ENCODE measurements at places on chromosomes 5 and 9.

DNA sequence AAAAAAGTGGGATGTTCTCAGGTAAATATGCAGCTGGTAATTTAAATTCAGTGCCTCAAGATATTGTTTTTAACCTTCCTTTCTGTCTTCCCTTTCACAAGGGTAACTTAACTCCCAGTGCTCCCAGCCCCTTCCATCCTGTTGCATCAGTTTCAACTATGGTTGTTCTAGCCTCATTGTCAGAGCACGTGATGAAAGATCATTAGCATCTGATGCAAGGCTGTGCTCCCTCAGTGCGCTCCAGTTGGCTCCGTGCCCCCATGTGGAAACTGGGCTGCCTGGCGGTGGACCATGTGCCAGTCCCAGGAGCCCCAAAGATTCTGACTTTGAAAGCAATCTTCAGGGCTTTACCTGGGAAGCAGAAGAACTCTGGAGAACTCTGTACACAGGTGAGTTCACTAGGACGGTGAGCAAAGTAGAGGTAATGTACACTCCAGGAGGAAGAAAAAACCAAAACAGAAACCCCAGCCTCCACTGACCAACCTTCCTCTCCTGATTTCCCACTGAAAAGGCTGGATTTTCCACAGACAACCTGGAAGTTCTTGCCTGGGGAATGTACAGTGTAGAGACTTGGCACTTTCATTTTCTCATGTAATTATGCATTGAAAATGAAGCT is 96.9 kb downstream of the SLC1A3 start:
- DNase-seq, result no peak

DNA sequence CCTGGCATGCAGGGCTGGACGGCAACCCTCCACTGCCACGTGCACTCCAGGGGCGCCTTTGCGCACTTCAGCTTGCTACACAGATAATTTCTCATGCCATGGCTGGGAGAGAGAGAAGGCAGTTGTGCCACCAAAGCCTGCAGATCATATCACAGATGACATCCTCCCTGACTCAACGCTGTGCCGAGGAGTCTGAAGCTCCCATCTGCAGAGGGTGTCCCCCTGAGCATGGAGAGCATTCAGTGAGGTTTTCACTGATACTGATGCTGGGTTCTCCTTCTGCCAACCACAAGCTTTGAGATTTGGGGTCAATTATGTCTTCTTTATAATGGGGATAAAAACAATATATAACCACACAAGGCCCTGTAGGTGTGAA is 607.4 kb upstream of the ADAMTS16 start:
- no peak for DNase-seq

DNA sequence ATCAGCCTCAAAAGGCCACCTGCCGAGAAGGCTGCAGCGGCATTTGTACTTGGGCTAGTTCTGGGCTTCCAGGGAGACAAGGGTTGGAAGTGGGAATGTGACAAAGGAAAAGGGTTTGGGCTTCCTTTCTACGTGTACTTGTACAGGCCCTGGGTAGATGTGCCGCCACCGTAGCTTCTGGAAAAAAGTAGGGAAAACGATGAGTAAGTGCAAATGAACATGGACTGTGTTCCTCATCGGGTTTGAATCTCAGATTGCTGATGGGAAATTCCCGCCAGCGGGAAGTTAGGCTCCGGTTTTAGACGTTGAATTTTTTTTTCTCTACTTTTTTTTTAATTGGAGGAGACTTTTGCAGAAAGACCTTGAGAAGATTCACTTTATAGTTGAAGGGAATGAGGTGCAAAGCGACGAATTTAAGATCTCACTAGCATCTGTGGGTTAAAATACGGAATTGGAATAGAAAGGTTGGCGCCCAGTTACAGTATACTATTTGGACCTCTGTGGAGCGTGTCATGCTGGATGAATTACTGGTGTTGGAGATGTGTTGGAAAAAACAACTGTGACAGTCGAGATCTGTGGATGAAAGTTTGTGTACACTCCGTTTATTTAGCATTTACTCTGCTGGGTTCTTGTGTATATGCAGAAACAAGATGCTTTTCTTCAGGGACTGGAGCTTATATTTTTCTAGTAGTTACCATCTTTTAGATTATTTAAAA is 1.2 kb downstream of the G3BP1 start:
- DNase-seq, result peak; percentile 50

GRCh38 chr5:135105105-135105484 is 71.1 kb upstream of the PITX1 start:
- DNase-seq, result no peak

GRCh38 chr9:28999806-29000205 is 1426.5 kb upstream of the C9orf72 start:
- peak; percentile 7 for DNase-seq

DNA sequence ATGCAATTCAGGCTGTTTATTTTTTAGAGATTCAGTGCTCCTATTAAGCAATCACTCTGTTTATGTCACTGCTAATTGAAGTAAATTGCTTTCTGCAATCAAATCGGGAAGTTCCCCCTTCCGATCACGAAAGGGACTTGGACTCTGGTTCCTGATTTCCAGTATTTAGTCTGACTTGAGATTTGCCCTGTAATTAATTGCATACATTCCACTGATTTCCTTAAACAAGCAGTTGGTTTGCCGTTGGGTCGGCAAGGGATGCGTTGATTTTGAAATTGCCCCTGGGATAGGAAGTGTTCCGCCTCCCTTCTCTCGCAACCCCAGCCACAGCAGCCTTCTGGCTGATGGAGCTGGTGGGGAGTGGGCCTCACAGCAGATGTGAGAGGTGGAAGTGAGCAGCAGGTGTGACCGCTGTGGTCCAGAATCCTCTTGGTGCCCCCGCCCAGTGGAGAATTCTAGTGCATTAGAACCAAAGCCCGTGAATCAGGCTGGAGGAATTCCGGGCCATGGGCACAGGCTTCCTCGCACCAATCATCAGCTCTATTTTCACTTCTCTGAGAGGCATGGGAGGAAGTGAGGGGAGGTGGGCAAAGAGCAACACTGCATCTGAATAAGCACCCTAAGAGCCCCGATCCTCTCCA is 102.5 kb downstream of the SPRY4 start:
- no peak for DNase-seq

GRCh38 chr5:35046774-35047173 is 975 bp downstream of the AGXT2 start:
- peak; percentile 65 for DNase-seq

- DNase-seq, result no peak
Observed at GRCh38 chr5:167658889-167659288, 632.6 kb upstream of the WWC1 start.

GRCh38 chr9:109476642-109477257 is 21.4 kb downstream of the PTPN3 start:
- DNase-seq, result no peak

DNA sequence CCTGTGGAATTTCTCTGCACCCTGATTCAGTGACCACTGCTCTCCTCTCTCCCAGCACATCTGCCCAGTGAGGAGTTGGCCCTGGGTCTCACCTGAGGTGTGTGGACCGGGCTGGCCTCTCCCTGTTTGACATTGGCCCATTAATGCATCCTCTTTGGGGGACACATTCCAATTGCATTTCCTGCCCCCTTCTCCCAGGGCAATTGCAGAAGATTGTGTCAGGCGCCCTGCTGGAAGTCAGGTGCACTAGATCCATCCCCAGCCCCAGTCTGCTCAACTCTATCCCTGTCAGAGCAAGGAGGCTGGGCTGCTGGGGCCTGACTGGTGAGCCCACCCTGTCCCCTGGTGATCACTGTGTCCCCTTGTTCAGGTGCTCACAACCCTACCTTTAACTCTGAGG is 84.5 kb downstream of the LMX1B start:
- no peak for DNase-seq

Data from fibroblast of skin of back (primary cell).